ENCODE measurements at places on chromosomes 7 and 10.

DNA sequence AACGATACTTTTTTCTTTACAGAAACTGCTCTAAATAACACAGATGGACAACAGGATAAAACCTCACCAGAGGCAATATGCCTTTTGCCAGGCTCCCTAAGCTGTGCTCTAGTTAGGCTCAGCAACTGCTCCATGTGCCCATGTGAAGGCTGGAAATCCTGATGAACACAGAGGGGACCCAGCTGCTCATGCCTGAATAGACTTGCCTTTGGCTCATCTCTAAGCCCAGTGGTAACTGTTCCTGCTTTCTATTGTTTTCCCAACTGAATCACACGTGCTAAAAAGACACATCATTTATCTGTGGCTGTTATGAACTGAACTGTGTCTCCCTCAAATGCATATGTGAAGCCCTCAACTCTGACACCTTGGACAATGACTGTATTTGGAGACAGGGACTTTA lies 110.4 kb downstream of the RNF216 start:
- no peak for DNase-seq

DNA sequence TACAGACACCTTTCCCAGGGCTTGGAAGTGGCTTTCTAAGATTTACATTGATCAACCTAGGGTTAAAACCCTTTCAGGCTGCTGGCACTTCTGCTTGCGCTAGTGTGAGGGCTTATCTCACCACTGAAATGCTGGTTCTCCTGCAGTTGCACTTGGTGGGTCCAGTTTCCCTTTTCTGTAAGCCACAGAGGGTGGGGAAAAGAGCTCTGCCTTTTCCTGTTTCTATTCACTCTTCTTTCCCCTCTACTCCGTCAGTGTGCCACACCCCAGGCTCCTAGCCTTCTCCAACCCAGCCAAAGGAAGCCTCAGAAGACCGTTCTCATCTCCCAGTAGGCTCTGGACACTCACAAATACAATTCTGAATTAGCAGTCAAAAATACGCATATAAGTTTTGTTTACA lies 19.0 kb upstream of the CAPZA2 start:
- no peak for DNase-seq

DNA sequence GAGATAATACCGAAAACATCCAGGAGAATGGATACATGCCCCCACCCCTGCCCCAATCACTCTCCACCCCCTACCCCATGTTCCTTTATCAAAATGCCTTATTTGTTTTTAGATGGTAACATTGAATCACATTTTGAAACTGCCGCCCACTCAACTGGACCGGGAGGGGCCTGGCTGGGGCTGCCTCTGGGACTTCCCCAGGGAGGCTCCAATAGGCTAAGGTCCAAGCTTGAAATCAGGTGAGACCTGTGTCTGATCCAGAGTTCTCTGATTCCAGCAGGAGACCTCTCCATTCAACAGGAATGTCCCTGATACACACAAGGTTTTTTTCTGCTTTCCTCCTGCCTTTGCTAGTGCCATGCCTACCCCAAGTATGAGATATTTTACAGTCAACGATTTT lies 43.8 kb upstream of the ACSL5 start:
- DNase-seq, result no peak

- no peak for DNase-seq
These were observed 47.9 kb downstream of the COL1A2 start for GRCh38 chr7:94442639-94443038.

DNA sequence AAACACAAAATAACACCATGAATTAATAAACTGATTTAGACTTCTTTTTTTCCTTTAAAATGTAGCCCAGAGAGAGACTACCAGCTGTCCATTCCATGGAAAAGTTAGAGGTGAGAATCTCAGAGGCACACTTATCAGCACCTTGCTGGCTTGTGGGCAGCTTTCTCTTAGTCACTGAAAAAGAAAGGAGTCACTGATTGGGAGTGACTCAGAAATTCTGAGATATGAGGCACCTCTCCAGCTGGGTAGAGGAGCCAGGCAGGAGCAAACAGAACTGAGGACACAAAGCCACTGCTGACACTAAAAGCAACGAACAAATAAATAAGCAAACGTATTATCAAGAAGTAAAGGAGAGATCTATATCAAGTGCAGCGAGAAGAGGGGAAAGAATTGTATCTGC lies 310.6 kb downstream of the PARD3 start:
- DNase-seq, result no peak

GRCh38 chr7:100124301-100125230 lies 2.2 kb upstream of the MBLAC1 start:
- no peak for DNase-seq

GRCh38 chr10:57165671-57166070 lies 804.6 kb upstream of the ZWINT start:
- DNase-seq, result no peak
